ENCODE measurements at places on chromosomes 1 and 21.

DNA sequence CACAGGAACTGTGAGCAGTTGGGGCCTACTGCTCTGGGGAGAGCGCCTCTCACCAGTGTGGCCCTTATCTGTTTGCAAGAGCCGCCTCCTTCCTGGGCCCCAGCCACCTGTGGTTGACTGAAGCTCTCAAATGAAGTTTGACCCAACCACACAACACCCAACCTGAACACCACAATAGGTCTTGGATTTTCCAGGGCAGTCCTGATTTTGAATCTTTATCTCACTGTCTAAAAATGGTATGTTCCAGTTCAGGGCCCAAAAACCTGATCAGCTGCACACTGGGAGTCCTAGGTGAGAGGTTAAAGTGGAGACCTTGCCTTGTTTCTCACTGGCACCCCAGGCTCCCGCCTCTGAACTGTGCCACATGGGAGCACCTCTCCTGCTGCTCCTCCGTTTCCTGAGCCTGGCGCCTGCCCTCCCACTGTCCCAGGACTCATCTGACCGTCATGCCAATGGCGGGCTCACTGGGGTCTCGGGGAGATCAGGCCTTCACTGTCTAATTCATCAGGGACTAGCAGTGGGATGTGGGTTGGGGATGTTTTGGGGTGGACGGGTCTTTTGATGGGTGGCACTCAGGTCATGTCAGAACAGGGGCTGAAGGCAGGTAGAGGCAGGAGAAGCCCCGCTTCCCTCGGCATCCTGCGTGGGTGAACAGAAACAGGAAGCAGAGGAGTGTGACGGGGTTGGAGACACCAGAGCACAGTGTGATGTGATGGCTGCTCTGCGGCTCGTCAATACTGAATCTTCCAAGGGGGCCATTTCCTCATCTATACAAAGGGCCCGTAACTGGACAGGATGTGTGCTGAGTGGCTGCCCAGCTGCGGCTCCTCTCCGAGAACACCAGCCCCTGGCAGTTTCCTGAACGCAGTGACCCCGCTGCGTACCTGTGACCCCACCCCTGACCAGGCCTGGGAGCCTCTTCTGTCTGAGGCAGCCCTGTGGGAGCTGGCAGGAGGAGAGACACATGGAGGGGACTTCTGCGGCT lies 59.6 kb upstream of the ITPKB start:
- peak; percentile 71 for DNase-seq

- DNase-seq = peak; percentile 89
Observed at GRCh38 chr1:19311931-19312781, at the start of the genes AKR7A2 and SLC66A1. TSS of gene AKR7A2 (minus strand) at chr1:19312144. CDS start at chr1:19312124, 20 bp downstream. TSS of gene SLC66A1 (plus strand) at chr1:19312326. CDS start at chr1:19317678, 5,352 bp downstream.

GRCh38 chr1:28759257-28759656 lies 22.5 kb downstream of the YTHDF2 start:
- no peak for DNase-seq

DNA sequence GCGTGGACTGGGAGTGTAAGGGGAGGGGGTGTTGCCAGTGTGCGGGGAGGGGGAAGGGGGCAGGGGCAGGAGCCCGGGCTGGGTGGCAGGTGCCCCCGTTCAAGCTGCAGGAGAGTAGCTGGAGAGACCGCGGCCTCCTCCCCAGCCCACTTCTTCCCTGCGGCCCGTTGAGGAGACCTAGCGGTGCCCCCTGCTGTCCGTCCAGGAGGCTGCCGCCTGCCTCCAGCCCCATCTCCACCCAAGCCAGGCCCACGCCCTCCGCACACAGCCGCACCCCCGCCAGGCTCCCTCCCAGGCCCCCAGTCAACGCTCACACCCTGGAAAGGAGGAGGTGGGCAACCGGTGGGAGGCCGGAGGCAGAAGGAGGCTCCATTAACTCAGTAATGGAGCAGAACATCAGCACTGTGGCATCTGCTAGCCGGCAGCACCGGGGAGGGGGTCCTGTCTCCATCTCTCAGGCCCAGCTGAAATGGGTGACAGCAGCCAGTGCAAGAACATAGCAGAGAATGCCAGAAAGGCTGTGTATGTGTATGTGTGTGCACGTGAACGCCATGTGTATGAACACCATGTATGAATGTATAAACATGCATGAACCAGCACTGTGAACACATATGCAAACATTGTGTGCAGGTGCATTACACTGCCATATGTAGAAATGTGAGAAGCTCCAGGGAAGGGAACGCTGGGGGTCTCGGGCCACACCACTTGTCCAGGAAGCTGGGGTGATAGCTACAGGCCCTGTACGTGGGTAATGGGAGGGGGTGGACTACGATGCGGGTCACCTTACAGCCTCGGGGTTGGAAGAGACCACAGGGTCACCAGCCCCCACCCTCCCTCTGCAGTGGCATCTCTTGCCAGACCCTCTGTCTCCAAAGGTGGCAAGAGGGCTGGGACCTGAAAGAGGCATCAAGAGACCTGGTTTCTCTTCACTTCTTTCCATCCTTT lies 84.6 kb downstream of the SYT2 start:
- peak; percentile 64 for DNase-seq

DNA sequence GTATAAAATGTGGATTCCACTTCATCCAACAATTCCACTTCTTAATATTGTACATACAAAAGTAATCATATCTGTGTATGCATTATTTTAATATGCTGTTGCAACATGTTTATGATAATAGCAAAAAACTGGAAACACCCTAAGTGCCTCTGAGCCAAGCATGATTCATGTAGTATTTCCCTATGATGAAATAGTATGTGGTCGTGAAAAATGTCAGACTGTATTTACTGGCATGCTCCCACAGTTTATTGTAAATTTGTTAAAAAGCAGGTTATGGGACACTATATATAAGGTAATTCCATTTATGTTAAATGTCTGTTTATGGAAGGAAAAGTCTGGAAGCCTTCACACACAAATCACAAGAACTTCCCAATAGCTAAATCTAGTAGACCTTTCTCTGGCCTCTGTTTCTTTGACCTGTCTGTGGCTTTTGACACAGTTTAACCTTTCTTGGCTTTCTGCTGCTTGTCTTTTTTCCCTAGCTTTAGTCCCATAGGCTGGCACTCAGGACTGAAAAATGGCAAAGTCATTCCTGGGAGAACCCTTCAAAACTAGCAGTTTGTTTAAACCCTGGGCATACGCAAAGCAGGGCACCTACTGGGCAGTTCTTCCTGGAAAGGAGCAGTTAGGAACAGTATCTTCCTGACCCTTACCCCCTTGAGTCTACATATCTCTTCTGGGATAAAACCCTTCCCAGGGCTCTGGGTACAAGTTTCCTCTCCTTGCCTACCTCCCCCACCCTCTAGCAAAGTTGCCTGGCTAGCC lies 65.4 kb upstream of the ARTN start:
- no peak for DNase-seq

GRCh38 chr1:111669268-111669667 lies 49.7 kb downstream of the RAP1A start:
- no peak for DNase-seq

- DNase-seq = no peak
Observed at GRCh38 chr1:26784886-26785285, 2.9 kb upstream of the PIGV start.

DNA sequence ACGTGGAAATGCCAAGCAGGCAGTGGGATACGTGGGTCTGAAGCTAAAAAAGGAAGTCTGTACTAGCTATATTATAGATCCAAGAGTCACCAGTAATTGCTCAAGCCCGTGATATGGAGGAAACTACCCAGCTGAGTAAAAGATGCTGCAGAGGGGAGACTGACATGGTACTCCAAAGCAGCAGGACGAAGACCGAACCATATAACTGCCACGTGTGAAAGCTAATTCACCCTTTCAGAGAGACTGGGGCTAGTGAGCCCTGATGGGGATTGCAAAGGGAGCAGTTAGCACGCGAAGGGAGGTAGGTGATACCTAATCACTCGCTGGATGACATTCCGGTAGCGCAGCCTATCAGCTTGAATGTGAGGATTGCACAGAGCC lies 316 bp downstream of the AP4B1 start:
- DNase-seq = peak; percentile 75

DNA sequence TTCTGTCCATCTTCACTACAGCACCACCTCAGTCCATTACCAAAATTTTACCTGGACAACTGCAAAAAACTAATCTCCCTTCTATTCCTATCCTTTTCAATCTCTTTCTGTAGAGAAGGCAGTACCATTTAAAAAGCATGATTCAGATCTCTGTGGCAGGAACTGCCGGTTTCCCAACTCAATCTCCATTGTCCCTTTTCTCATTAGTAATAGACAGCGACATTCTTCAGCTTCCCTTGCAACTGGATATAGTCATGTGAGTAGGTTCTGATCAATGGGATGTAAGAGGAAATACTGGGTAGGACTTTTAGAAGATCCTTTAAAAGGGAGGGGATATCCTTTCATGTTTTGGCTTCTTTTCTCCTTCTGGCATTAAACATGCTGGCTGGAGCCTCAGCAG lies 74.9 kb downstream of the ADCY10 start:
- DNase-seq = no peak

DNA sequence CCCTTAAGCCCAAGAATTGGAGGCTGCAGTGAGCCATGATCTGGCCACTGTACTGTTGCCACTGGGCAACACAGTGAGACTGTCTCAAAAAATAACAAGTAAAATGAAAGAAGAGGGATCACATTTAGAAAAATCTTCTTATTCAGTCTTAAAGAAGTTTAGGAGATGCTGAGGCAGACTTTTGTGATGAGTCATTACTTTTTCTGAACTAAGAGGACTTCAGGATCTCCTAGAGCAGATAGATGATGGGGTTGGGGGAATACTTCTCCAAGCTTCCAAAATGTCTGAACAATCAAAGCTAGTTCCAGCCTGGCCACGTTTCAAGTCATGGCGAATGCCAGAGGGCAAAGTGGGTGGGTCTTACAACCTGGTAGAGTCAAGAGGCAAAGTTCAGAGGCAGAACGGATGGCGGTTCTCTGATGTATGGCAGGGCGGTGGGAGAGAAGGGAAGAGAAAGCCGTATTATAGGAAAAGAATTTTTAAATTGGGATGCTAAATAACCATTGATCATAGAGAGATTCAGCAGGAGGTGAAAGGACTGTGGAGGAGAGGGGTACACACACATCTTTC lies 2.1 kb upstream of the CIART start:
- DNase-seq = no peak

DNA sequence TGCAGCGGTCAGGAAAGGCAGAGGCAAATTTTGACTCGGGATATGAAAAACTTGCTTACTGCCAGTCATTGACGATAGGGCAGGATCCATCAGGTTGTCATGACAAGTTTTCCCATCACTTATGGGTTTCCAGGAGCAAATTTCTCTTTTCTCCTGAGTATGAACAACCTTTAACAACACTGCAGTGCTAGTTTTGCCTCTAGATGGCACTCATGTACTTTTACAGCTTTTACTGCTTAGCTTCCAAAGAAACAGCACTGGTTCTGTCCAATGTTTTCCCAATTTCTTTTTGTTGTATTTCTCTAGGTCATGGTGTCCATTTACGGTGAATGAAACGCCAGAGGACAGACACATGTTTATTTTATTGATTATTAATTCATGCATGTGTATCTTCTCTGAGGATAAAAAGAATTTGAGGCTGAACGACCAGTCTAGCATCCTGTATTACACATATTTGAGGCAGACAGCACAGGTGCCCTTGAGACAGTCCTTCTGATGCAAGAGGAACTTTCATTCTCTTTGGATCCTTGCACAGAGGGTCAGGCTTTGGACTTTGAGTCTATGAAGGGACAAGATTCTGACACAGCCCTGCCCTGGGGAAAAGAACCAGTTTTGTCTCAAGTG lies 112.3 kb upstream of the TRABD2B start:
- DNase-seq = peak; percentile 30

- DNase-seq = no peak
Observed at GRCh38 chr1:4726620-4727341, 72.4 kb downstream of the AJAP1 start.

DNA sequence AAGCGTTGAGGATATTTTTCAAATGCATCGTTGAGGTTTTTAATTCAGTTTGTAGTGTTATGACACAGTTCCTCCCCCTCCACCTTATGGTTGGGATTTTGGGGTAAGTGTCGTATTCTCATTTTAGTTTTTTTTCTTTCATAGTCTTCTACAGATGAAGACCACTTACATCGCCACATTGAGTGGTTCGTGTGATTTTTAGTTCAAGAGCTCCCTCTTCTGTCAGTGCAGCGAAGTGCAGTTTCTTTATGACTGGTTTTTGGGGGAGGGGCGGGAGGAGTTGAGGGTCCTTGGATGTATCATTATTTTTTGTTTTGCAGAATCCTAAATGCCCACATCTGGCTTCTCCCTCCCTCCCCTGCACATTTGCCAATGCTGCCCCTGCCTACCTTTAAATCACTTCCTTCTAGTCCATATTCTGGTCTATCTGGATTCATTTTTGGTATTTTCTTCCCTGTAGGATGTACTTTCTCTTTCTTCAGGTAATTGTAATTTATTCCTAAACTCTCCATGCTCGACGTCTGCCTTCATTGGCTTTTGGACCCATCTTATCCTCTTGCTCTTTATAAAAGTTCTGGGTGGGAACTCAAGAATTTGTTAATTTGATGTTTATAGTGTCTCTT lies 433.1 kb downstream of the CAMTA1 start:
- DNase-seq = peak; percentile 39

DNA sequence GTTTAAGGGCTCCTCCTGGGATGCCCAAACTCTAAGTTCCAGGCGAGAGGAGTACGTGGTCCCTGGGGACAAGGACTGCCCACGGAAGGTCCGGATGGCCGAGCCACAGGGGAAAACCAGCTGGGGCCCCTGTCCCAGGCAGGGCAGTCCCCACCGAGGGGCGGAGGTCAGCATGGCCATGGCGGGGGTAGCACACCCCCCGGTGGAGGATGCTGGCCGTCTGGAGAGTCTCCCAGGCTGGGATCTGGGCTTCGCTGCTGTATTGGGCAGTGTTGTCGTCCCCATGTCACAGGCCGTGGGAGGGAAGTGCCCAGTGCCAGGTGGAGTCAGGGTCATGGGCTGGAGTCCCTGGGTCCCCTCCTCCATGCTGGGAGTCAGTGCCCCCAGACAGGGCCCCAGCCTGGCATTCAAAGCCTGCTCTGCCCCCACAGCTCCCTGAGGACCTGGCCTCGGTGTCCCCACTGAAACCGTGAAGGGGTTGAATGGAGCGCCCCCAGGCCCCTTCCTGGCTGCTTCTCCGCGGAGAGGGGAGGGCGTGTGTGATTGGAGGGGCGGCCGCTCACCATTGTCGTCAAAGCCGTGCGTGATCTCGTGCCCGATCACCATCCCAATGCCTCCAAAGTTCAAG lies 6.8 kb downstream of the PRXL2B start:
- no peak for DNase-seq

GRCh38 chr1:208172423-208173145 lies 71.6 kb downstream of the PLXNA2 start:
- DNase-seq = no peak

- no peak for DNase-seq
Observed at GRCh38 chr1:240527086-240527485, 84.9 kb downstream of the GREM2 start.

DNA sequence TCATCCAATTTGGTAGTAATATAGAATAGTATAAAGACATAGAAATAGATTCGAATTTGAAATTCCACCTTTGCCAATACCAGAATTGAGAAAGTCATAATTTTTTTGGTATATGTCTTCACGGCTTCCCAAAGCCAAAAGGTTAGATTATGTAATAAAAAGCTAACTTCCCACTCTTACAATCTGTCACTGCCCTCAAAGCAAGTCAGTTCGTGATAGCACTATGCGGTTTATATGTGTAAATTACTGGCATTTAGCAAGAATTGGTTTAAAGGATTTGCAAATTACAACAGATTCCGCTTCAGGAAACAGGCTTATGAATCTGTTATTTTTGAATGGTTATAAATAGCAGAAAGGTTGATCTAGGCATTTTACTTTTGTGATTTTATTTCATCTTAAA lies 679.4 kb upstream of the ADGRL2 start:
- DNase-seq = no peak

- DNase-seq = no peak
Observed at GRCh38 chr1:64769482-64769881, 24.6 kb downstream of the RAVER2 start.
